Thyroid gland (tissue), 4 donors: ENCODE measurements at places on chromosomes 2 and 18.

DNA sequence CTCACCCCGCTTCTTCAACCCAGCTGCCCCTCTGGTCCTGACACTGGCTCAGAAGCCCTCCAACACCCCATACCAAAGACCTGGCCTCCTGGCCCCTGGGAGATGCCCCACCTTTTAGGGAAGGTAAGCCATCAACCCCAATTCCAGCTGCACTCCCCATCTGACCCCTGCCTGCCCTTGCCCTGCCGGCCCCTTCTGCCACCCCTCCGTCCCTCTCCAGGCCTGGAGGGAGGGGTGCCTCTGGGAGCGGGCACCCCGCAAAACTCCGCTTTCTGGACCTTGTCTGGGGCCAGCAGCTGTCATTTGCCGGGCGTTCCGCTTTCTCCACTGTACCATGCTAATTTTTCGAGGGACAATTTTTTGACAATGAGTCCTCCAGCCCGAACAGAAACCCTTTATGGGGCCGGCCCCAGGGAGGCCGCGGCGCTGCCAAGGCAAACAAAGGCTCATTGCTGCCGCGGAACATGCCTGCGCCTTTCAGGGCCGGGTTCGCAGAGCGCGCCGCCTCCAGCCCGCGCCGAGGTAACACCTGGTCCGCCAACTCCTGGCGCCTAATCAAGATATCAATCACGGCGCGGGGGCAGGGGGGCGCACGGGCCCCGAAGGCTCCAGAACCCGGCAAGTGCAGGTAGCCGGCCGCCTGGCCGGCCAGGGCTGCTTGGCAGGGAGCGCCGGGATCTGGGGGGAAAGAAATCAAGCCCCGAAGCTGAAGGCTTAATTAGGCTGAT lies 96.0 kb downstream of the INHBB start:
- DNase-seq = peak; percentile 70

GRCh38 chr2:67627456-67628207 lies 230.5 kb downstream of the ETAA1 start:
- no peak for DNase-seq

DNA sequence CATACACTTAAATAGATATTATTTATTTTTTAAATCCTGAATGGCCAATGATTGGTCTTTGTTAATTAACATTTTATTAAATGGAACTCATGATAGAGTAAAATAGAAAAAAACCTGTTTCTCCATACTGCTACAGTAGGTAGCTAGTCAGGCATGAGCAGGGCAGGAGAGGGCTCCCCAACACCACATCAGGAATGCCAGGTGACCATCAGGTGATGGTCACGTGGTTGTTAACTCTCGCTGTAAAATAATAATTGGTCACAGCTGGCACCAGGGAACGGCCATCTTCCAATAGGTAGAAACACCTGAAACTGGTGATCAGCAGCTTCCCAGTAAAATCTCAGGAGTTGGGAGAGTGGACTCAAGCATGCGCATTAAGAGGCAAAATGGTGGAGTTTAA lies 172.2 kb downstream of the MEIS1 start:
- DNase-seq = no peak

DNA sequence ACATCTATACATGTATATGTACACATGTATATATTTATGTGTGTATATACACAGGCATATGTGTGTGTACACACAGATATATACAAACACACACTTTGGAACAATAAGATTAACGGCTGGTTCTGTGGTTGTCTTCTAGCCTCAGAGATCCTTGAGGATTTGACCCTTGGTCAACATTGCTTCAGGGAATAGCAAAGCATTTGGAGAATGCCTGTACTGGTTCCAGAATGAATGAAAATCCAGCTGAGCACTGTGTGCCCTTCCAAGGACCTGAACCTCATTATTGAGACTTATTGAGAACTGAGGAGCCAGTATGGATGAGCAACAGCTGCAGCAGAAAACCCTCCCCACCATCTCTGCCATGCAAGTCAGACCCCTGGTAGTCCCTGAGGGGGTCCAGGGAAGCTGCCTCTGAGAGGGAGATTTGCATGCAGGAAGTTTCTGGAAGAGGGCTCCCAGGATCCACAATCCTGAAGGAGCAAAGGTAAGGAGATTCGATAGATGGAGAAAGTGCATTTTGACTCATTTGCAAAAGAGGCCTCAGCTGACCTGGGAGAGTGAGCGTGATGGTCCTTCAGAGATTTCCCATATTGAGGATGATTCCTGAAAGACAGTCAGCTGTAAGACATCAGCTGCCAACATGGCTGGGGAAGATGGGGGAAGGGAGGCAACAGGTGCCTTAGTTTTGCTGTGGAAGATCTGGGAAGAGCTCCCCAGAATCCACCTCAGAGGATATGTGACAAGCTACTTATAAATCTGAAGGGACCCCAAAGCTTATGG lies 166.6 kb upstream of the NCKAP5 start:
- DNase-seq = no peak

GRCh38 chr2:175009917-175010621 lies 4.9 kb upstream of the CHN1 start:
- DNase-seq = no peak

GRCh38 chr2:134243244-134243643 lies 10.6 kb upstream of the MGAT5 start:
- no peak for DNase-seq

- no peak for DNase-seq
Observed at GRCh38 chr18:36505665-36506064, 208.2 kb downstream of the FHOD3 start.

- no peak for DNase-seq
Observed at GRCh38 chr2:233189025-233189424, 62.4 kb upstream of the ATG16L1 start.

DNA sequence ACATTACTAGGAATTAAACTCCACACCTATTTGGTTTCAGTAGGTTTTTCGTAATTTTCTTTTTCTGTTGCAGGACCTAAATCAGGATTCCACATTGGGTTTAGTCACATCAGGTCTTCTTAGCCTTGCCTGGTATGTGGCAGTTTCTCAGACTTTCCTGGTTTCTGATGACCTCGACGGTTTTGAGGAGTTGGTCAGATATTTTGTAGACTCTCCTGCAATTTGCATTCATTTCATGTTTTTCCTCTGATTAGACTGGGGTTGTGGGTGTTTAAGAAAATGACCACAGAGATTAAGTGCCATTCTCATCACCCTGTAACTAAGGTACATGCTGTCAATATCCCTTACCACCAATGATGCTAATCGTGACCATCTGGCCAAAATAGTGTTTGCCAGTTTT lies 97.3 kb upstream of the ST6GAL2 start:
- no peak for DNase-seq

DNA sequence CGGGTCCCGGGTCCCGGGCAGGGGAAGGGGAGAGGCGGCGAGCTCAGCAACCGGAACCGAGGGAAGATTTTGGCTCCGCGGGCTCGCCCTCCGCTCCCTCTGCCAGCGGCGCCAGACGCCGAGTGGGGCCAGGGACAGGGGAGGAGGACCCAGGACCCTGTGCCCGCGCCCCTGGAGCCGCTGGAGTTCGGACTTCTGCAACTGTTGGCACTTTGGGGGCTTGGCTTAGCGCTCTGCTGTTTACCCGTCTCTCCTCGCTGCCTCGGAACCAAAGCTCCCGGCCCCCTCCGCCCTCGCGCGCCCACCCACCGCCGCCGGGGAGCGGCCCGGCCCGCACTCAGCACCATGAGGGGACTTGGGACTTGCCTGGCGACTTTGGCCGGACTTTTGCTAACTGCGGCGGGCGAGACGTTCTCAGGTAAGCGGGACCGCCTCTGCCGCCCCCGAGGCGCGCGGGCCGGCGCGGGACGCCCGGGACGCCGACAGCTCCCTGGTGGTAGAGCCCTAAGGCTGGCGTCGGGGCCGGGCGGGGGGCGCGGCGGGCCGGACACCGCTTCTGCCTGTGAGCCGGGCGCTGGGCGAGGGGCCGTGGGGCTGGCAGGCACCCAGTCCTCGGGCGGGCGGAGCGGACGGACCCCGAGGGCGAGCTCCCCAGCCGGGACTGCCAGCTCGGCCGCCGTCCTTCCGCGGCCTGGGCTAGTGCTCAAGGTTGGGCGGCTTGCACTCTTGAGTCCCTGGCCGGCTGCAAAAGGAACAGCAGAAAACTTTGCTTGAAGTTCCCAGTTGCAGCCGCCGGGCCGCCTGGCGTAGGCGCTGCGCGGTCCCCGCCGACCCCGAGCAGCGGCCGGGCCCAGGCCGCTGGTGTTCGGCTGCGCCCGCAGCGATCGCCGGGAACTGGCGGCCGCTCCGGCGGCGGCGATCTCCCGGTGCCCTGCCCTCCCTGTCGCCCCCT lies 634 bp downstream of the PTPRM start:
- DNase-seq = peak; percentile 75

- no peak for DNase-seq
Observed at GRCh38 chr2:197135806-197136205, 174.8 kb downstream of the ANKRD44 start.

GRCh38 chr2:232203936-232204335 lies 174.6 kb upstream of the ALPP start:
- DNase-seq = no peak

DNA sequence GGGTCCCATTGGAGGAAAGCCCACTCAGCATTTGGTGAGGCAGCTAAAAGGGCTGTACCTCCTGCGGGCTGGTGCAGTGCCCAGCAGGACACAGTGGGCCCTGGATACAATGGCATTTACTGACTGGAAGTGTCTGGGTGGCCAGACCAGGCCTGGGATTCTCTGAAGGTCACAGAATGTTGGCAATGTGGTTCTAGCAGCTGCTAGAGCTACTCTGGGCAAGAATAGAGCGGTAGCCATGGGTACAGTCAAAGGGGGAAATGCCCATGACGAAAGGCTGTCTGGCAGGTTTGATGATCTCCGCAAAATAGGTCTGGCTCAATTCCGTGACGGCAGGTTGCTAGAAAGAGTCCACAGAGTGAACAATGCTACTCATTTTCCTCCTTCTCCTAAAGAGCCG lies 241.8 kb downstream of the AFF3 start:
- no peak for DNase-seq

DNA sequence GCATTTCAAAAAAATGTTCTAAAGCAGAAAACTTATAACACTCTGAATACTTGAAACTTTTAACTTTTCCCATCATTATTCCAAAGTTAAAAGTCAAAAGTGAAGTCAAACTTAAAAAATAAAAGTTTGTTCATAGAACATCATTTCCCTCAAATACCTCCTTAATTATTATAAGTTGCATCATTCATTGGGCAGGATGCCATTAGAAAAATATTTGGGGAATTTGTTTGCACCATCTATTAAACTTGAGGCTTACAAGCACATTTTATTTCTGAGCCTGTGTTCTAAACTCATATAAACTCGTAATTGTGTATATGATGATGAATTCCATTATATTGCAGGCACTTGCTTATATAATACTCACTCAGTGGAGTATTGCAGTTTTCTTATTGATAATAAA lies 588.0 kb upstream of the NRXN1 start:
- no peak for DNase-seq

GRCh38 chr18:62389761-62390481 lies 64.8 kb downstream of the TNFRSF11A start:
- DNase-seq = no peak

GRCh38 chr2:47223980-47224379 lies 68.9 kb upstream of the STPG4 start:
- no peak for DNase-seq

GRCh38 chr2:84882775-84883550 lies 2.1 kb upstream of the TRABD2A start:
- DNase-seq = no peak

DNA sequence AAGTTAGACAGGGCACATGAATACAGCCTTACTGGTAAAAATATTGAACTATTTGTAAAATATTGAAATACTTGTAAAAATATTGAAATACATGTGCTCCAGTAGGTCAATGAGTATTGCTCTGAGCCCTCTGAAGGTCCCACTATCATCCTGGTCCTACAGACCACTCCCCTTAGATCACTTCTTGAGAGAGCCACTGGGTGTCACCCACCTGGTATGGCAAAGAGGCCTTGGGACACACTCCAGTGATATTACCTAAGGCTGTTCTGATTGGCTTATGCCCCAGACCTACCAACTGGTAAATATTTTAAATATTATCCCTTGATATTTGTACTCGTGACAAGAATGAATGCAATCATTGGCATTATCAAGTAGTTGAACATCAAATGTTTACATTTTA lies 5.0 kb downstream of the THSD7B start:
- DNase-seq = no peak

GRCh38 chr2:9356261-9356660 lies 67.1 kb downstream of the ITGB1BP1 start:
- no peak for DNase-seq

GRCh38 chr18:50870138-50870845 lies 8.6 kb upstream of the ME2 start:
- peak; percentile 76 for DNase-seq

DNA sequence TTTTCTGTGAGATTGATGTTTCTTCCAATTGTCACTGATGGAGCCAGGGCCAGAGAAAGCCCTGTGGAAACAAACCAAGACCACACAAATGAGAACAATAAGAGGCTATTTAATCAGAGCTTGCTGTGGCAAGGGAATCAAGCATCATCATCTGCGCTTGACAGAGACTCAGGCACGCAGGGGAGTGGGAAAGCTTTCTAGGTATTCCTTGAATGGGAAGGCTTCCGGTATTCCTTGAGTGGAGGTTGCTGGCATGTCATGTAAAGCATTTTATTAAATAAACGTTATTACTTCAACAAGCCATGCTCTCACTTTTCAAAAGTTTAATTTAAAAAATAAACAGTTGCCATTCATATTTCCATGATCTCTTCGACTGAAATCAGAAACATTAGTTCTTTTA lies 194.6 kb upstream of the SYT4 start:
- DNase-seq = peak; percentile 30

GRCh38 chr2:42792583-42793333 lies at the start of gene HAAO:
Gene HAAO (minus strand): TSS chr2:42792583. CDS start chr2:42792536, 47 bp downstream.
- DNase-seq = peak; percentile 49

GRCh38 chr2:201983174-201983573 lies 50.5 kb upstream of the FZD7 start:
- no peak for DNase-seq

DNA sequence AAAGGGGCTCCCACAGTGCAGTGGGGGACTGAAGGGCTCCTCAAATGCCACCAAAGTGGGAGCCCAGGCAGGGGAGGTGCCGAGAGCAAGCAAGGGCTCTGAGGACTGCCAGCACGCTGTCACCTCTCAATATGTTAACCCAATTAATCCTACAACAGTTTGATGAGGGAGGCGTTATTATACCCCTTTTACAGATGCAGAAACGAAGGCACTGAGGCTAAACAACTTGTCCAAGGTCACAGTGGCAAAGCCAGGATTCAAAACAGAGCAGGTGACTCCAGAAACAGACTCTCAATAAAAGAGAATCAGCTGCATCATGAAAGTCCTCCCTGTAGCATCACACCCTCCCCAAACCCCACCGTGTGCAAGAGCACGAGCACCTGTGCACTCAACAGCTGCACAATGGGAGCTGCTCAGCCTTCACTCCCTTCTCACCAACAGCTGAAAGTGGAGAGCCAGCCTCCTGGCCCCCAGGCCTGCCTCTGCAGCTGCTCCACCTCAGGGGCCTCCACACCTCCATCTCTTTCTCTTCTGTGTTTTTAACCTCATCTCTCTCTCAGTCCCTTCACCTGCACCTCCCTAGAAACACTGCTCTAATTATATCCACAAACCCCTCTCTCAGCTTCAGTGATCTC lies 8.1 kb downstream of the NPC1 start:
- no peak for DNase-seq

DNA sequence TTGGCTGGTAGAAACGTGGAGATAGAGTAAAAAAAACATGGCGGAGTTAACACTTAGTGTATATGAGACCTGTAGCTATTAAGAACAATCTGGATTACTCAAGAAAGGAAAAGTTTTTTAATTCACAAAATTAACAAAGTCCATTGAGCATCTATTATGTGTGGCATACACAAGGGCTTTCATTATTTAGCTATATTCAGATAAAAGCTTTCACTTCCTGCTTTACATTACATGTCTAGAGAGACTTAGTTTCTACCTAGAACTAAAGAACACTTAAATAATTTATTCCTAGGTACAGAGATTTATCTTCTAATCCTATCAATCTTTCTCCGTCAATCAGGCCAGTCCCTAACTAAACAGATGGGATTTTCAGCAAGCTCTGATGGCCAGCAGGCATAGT lies 196.0 kb upstream of the SLC39A10 start:
- no peak for DNase-seq
